T-cell (primary cell): ENCODE measurements at places on chromosomes 2 and 18.
A peak's percentile ranks its signal among the peaks of the same experiment; 100 is the strongest.

- DNase-seq, result no peak
Measured at GRCh38 chr18:63293935-63294334, 25.6 kb downstream of the BCL2 start.

DNA sequence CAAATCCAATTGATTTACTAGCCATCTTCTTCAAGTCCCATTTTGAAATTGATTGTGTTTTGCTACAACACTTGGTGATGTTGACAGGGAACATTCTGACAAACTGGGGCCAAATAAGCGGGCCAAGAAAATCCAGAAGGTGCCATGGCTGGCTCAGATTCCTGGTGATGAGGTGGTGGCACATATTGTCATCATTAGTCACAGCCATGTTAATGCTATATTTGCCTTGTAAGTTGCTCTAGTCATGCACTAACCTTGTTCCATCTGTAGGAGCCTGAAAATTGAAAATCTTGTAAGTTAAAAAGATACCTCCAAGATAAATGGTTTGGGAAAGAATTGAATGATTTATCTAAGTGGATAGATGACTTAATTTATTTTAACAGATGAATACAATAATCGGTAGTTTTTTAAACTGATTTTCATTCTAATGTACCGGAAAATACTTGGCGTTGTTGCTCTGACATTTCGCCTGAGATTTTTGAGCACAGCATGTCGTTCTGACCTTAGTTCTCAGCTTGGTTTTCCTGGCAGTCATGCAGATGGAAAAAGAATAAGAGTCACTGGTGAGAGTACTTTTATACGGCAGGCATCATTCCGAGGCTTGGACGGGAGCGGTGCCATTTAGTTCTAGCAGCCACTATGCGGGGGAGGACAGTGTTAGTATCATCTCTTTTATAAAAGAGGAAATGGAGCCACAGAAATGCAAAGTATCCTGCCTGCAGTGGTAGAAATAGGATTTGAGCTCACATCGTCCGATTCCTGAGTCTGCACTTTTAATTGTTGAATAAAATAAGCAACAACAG, 133.9 kb downstream of the ZNF532 start:
- DNase-seq, result no peak

- DNase-seq, result no peak
Measured at GRCh38 chr2:1224901-1225300, 188.4 kb upstream of the TPO start.

GRCh38 chr2:222930862-222931261, 70.0 kb downstream of the ACSL3 start:
- no peak for DNase-seq

DNA sequence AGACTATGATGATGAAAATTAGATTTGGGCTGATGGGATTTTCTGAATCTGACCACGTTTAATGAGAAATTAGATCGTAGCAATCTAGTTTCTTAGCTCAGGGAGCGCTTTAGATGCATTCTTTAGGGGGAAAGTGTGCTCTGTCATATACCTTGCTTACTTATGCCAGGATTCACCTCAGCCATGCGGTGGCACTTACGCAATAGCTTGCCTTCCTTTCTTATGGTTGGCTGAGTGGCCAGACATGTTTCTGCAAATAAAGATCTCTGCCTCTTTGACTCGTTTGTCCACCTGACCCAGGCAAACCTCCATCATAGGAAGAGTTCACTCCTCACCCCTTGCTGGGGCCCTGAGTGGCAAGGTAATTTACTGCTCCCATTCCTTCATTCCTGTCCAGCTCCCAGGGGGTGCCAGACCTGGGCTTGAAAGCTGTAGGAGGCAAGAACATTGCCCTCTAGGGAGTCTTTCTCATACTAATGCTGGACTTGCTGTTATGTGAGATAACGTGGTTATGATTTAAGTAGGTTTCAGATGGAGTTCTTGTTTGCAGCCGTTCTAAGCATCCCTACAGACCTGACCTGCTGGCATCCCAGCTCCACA, 57.1 kb downstream of the FBLN7 start:
- no peak for DNase-seq

- no peak for DNase-seq
Measured at GRCh38 chr2:43276266-43276941, 50.0 kb upstream of the ZFP36L2 start.

- DNase-seq, result no peak
Measured at GRCh38 chr2:108858894-108859293, 72.3 kb downstream of the CCDC138 start.

DNA sequence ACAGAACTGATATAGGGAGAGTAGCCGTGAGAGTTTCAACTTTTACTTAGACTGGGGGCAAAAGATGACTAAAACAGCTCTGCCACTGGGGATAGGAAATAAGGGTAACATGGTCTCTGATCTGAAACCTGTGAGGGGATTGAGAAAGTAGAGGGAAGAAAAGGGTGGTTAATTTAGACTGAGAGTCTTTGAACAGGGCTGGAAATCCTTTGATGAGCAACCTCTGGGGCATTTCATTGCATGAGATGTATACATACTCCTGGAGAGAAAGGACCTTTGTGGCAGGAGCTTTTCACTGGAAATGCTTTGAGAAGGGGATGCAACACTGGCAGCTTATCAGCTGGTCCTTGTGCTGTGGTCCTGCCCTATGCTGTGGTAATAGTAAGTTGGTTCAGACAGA, 9.4 kb downstream of the GALNT1 start:
- DNase-seq, result no peak

DNA sequence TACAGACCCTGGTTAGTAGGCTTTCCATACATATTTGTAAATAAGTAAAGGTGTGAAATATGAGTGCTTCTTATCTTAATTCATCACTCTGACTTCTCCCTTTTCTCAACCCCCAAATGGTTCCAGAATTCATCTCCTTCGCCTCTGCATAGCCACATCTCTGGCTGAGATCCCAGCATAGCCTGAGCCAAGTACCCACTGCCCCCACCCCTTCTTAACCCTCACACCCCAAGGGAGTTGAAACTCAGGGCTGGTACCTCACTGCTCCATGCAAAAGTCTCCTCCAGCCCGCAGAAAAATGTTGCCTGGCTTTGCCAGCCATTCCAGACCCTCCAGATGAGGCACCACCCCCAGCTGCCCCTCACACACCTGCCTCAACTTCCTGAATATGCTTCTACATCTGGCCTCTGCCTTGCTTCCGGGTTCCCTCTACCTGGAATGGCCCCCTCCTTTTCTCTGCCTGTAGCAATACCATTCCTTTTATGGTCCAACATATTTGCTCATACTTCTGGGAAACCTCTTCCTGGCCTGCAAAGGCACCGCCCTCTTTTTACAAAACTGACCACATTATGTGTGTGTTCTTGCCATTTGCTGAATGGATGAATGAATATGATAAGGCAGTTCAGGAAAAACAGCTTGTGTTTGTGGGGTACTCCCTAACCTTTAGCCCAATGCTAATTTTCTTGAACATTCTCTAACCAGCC, 112.8 kb downstream of the CELF4 start:
- no peak for DNase-seq

GRCh38 chr18:44840058-44840790, 159.5 kb downstream of the SETBP1 start:
- DNase-seq, result no peak

DNA sequence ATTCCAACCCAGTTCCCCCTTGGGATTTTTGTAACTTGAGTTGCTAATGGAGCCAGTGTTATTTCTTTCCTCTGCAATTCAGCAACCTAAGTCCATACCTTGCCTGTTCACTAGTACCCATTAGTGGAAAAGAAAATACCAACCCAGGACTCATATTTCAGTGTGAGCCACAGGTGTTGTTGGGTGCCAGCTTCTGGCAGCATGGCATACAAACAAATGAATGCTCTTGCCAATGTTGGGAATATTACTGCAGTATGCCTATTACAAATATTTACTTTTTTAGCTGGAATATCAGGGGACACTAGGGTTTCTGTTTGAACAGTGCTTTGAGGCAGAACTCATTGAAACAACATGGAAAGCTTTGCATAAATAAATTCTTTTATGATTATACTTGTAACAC, 130.2 kb downstream of the NCKAP5 start:
- no peak for DNase-seq

GRCh38 chr2:85547089-85547858, 8.3 kb downstream of the MAT2A start:
- no peak for DNase-seq

DNA sequence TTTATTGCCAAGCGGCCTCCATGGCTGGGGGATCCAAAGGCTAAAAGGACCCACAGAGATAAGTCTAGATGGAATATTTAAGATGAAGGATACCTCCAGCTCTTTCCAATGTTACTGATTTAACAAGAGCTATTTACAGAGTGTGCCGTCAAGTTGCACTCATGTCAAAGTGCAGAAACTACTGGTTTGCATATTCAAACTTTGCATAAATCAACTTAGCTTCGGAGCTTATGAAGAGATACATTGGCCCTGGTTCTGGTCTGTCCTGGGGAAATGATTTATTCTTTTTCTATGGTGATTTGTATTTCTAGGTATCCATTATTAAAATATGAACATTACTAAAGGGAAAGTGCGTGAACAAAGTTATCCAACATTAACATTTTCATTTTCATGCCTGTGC, 14.4 kb upstream of the MYO5B start:
- no peak for DNase-seq

GRCh38 chr2:15918761-15919356, 21.5 kb upstream of the MYCN start:
- DNase-seq, result no peak

DNA sequence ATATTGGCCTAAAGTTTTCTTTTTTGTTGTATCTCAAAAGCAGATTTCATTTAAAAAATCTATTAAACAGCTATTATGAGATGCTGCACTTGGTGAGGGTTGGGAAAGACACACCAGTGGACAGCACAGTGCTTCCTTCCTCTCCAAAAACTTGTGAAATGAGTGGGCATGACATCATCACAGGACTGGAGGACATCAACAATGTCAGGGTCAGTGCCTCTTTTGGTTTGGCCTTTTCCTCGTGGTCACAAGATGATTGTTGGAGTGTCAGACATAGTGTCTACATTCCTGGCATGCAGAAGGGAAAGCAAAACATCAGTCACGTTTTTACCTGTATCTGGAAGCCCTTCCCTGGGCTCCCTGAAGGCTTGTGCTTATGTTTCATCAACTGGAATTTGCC, 49.6 kb downstream of the IL1R2 start:
- DNase-seq, result no peak

DNA sequence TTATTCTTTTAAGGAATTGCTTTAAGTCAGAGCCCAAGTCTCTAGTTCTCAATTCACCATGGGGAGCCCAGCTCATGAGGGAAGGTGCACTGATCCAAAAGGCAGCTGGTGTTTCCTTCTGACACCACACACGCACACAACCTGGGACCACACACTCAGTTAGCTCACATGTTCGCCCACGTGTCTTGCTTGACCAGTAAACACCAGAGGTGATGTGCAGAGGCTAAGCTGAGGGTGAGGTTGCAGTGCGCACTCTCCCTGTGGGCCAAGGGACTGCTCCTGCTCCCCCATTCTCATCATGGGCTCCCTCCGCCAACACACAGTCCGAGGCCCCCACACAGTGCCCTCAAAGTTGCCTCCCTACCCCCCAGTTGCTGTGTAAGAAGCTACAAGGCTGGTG, 70.8 kb upstream of the BZW1 start:
- no peak for DNase-seq

DNA sequence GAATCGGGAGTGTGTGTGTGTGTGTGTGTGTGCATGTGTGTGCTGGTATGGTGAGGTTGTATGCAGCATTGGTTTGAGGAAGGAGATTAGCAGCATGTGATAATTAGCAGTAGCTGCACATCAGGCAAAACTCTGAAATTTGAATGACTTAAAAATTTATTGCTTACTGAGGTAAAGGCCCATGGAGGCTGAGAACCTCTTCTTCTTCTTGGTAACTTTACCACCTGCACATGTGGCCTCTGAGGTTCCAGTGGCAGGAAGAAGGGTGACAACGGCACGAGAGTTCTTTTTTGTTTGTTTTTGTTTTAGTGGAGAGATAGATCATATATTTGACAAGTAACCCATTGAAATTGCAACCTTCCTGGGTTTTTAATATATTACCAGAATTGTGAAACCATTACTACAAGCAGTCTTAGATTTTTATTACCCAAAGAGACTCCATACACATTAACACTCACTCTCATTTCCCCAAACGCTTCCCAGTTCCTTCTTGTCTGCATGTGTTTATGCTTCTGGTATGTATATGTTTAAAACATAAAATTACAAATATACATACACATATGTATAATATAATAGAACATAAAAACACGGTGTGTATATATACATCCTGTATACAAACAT, 292.1 kb downstream of the PTGR3 start:
- no peak for DNase-seq

- DNase-seq, result no peak
Measured at GRCh38 chr2:27993402-27993787, 102.9 kb downstream of the BABAM2 start.

DNA sequence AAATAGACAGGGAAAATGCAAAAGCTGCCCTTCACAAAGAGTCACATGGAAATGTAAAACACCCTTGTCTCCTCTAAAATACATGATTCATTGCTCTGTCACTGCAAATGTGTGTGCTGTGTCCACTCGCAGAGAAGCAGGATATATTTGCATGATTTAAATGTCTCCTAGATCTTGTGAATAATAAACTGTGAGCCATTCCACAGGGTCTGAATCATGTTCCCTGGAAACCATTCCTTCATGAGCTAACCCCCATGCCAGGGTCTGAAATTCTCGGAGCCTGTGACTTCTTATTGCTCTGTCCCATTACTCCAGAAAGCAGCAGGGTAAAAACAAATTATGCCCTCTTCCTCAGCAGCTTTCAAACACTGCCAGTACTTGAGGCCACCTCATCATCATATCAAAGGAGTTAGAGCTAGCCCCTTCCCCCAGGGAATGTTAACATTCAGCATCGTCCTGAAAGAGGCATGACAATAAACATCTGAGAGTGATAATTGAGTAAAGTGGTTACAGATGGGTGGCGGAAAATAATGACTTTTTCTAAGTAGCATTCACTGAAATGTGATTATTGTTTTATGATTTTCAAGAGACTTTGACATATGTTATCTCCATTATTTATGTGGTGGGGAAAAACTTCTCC, 11.7 kb upstream of the CNGA3 start:
- no peak for DNase-seq

GRCh38 chr2:178863856-178864620, 56.8 kb upstream of the TTN start:
- DNase-seq, result no peak

- no peak for DNase-seq
Measured at GRCh38 chr2:58289029-58289428, 47.9 kb upstream of the FANCL start.

- DNase-seq, result peak; percentile 75
Measured at GRCh38 chr2:68837164-68837860, 33.9 kb downstream of the BMP10 start.

DNA sequence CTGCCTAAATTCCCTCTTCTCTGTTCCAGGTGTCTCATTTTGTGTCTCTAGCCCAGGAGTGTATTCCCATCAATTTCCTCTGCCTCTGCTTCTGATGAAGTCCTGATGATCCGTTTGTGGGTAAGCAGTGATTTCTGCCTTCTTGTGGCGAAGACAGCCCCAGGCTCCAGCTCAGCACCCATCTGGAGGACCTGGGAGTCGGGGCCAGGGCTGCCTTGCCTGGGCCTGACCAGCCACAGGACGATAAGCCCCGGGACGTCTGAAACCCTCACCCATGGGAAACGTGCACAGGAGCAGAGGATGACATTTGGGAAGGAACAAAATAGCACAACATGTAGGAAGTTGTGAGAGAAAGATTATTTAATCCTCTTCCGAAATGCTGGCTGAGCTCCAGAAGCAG, 206.9 kb downstream of the FBXO15 start:
- DNase-seq, result no peak
